ENCODE measurements at places on chromosomes 2 and 18.

- DNase-seq: peak; percentile 31
These were observed 7.7 kb upstream of the RHOB start for GRCh38 chr2:20439193-20439475.

DNA sequence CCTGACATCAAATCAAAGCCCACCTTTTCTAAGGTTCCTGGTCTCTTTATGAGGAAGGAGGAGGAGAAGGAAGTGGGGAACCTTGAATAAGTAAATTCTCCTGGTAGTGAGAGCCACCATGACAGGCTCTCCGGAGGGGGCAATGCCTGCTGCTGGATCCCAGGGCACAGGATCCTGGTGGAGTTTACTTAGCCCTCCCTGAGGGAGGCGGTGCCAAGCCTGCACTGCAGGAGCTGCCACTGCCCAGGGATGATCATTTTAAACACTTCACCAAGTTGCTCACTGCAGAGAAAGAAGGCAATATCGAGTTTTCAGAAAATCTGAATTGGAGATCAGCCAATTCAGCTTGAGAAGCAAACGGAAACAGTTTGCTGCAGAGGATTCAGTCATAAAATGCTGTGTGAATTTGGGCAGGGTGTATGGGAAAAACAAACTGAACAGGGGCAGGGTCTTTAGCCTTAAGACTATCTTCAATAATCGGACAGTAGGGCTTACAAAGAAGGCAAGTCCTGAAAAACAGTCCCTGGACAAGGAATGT lies 200.7 kb downstream of the RAD51AP2 start:
- DNase-seq: no peak

- peak; percentile 55 for DNase-seq
These were observed 207.2 kb downstream of the SLC8A1 start for GRCh38 chr2:40244675-40245074.

DNA sequence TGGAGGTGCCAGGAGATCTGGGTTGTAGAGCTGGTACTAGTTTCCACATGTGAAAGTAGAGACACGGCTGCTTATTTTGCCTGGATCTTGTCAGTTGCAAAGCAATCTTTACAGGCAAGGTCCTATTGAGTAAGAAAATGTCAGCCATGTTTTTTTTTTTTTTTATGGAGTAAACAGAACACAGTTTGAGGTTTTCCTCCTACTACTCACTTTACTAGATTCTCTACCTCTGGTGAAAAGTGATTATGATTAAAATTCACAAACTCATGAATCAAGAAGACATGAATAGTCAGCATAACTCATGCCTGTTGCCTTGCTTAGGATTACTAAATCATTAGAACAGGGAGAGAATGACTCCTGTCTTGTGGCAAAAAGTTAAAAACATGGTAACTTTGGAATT lies 70.1 kb upstream of the PNPT1 start:
- DNase-seq: no peak

DNA sequence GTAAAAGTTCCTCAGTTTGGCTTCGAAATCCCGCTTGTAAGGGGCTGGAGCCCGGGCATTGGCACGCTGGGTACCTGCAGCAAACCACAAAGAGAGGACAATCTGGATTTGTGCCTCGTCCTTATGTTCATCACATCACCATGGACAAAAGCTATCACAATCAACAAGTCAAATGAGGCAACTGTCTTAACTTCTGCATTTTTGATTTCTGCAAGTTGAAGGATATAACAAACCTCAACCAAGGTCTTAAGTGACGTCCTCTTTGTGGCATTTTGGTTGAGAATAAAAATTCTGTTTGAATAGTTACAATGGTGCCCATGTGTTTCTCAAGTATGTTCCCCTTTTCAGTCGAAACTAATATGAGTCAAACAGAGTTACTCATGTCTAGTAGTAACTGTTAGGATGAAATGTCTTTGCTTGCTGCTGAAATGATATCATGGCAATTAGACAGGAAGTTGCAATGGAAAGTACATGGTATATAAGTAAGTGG lies 70.8 kb upstream of the STK17B start:
- no peak for DNase-seq

GRCh38 chr2:127280693-127281092 lies 13.3 kb downstream of the ERCC3 start:
- no peak for DNase-seq

- DNase-seq: no peak
These were observed 281.9 kb downstream of the SRBD1 start for GRCh38 chr2:45329045-45329677.

- no peak for DNase-seq
These were observed 8.3 kb upstream of the IL1RN start for GRCh38 chr2:113119111-113119510.

GRCh38 chr2:141923657-141924056 lies 207.2 kb downstream of the LRP1B start:
- DNase-seq: no peak

DNA sequence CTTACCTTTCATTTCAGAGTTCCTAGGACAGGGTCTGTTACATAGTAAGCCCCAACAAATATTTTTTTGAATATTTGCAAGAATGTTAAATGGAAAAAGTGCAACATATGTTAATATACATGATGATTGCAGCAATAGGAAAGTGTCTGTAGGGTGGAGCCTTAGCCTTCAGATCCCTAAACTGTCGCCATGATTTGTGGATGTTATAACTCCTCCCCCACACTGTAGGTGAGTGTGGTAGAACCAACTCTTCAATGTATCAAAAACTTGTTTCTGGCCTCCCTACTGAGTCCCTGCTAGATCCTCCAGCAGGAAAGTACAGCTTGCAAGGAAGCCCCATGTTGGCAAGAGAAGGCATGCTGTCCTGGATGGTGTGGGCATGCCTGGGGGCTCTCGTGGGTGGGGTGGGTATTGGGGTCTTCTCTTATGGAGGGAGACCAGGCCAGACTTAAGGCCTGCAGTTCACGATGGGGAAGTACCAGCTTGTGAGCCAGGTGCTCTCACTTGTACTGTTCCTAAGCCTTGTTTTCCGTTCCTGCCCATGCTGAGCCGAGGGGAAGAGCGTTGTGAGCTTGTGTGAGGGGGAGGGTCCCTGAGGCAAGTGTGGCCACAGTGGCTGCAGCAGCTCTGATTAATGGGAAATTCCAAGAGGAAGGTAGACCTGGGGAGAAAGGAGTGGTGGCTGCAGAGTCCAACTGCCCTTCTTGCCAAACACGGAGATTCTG lies 11.4 kb downstream of the FHOD3 start:
- no peak for DNase-seq

DNA sequence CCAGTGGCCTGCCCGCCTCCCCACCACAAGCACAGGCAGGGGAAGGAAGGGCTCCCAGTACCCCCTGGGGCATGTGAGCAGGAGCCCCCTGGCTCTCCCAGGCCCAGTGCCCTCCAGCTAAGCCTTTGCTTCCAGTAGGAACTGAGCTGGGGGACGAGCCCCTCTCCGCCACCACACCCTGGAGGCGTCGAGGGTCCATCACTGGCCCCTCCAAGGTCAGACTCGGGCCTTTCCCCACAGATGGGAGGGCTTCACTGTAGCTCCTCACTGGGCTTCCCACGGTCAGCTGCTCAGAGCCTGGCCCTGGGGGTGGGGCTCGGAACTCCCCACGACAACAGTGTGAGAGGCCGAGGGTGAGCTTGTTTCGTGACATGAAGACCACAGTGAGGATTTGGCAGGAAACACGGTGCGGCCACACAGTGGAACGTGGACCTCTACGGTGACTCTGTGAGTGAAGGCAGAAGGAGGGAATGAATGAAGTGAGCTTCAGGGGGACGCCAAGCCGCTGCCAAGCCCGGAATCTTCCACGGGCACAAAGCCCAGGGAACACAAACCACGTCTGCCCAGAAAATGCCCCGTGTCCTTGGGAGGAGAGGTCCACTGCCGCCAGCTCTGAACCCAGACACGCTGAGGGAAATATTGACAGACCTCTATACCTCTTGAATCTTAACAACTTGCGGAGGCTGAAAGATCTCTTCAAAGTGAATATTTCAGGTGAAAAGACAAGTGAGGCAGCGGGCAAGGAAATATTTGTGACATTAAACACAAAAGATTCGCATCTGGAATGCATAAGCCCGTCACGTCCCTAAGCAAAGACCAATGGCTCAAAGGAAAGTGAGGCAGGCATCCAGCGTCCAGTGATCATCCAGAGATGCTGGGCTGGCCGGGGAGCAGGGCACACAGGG lies 144.8 kb upstream of the GPC1 start:
- no peak for DNase-seq

GRCh38 chr18:4074647-4075046 lies 380.5 kb downstream of the DLGAP1 start:
- DNase-seq: no peak

DNA sequence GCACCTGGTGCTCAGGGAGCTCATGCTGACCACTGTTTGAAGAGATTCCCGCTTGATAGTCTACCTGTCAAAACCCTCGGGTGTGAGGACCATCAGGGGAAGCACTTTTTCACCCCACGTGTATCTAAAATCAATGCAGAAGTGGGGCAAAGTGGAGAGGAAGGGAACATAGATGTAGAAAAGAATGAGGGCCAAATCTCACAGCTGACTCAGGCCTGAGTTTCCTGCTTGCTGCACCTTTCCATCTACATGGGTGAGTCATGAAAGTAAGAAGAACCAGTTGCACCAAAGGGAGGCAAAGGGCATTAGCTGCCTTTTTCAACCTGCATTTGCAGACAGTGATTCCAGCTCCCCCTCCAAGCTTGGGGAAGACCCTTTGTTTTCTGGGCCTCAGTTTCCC lies 100.2 kb upstream of the MYCN start:
- no peak for DNase-seq

DNA sequence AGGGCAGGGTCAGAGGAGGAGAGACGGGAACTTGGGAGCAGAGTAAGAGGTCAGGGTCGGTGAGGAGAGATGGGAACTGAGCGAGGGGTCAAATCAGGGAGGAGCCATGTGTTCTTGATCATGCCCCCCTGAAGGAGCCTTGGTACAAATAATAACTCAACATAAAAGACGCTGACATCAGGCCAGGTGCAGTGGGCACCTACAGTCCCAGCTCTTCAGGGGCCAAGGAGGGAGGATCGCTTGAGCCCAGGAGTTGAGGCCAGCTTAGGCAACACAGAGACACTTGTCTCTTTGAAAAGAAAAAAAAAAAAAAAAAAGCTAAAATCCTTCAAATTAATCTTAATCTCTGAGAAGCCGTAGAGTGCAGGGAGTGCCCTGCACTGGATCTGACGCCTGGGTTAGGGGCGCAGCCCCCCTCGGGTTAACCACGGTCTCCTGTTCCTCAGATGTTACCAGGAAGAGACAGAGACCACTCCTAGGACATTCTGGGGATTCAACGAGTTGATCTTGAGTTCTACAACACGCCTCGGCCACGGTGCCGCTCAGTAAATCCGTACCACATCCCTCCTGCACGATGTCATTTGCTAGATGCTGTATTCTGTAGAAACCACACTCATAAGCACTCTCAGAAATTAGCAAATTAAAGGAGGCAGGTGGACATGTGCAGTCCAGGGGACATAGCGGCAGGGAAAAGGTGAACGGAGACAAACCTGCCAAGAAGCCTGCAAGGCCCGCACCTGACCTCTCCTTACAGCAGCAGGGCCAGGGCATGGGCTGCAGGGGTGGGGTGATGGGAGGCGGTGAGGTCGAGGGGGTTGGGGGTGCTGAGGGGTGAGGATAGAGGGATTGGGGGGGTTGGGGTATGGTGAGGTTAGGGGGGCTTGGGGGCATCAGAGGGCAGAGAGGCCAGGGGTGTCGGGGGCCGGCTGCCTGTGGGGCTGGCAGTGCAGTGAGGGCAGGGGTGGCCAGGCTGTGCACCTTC lies 29.2 kb downstream of the SLC66A2 start:
- no peak for DNase-seq

DNA sequence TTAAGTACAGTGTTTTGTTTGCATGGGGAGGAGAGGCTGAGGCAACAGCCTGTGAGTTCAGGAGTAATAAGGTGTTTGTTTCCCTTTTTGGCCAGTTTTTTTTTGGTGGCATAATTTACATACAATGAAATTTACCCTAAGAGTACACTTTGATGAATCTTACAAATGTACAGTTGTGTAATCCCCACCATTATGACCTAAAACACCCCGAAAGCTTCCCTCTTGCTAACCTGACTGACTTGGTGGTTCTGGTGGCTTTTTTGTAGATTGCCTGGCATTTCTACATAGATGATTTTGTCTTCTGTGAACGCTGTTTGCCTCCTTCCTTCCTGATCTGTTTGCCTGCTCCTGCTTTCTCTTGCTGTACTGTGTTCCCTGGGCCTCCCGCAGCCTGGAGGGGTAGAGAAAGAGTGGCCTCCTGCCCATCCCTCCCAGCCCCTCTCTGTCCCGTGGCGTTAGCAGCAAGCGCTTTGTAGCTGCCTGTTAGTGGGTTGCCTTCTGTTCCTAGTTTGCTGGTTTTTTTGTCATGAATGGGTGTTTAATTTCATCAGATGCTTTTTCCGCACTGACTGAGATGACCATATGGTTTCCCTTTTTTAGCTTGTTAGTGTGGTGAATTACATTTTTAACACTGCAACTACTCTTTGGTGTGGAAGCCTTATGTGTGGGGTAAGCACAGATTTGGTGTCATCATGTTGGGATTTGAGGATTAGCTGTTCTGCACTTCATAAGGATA lies 32.1 kb downstream of the ASAP2 start:
- no peak for DNase-seq

GRCh38 chr2:174026122-174026845 lies 61.1 kb upstream of the SP3 start:
- no peak for DNase-seq

DNA sequence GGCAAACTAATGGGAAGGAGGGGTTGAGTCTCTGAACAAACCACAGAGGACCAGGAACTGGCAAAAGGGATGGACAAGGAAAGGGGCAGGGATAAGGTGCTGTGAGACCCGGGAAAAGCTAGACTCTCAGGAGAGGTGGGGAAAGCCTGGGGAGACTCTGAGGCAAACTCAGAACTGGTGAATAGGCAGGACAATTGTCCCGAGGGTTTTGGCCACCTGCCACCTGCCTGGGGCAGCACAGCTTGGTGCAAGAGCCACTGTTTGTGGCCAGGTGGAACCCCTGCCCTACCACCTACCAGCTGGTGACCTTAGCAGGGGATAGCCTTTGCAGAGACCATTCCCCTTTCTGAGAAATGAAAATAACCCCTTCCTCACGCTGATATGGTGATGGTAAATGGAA lies 129.4 kb upstream of the ASB18 start:
- DNase-seq: no peak

DNA sequence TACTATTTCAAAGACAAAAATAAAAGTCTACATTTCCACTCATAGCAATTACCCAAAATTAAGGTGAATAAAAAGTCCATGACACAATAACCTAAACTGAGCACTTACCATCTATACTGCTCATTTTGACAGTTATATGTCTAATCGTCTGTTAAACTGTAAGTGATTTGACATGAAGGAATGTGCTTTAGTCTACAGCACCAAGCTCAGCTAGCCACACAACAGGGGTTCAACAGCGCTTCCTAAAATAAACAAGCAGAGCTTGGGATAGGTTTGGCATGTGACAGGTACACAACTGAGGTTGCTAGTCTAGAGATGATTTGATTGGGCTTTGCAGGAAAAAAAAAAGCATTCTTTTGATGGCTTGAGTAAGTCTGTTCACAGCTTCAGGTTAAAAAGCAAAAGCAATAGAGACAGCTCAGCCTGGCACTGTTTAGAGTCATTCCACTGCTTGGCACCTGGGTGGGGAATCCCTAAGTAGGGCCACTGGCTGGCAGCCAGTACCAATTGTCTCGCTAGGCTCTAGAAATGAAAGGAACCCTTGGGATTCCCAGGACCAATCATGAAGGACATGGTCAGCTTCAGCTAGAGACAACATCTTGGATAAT lies 78.6 kb downstream of the BARD1 start:
- no peak for DNase-seq

- DNase-seq: no peak
These were observed 130.9 kb upstream of the MYCN start for GRCh38 chr2:15809404-15809803.

All from transverse colon (tissue), 4 donors.